ENCODE measurements at places on chromosomes 4 and X. TPM values are rescaled to one million over a fixed set of nuclear protein-coding genes. Genes with fewer than 3 reads are reported as not detected.

GRCh38 chr4:86032476-86033022, 327.3 kb downstream of the MAPK10 start:
- peak; percentile 41 for DNase-seq

DNA sequence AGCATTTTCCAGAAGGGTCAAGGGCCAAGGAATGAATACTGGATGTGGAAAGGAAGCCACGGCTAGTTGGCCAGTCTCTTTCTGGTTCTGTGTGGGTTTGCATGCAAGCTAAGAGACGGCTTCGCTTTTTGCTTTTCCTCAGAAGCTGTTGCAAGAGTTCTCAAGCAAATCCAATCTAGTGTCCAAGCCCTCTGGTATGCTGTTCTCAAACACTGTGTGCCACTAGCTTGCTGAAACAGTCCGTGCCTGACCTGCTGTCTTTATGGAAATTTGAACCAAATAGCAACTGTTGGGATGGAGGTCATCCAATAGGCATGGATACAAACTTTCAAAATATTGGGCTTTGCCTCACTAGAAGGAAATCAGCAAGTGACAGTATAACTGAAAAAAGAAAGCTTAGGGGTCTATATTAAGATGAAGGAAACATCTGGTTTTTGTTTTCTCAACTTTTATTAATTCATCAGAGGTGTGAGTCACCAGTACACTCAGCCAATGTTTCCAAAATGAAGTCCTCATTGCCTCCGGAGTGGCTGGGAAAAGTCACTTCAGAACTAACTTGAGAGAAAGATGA, 70.5 kb downstream of the SLC9A6 start:
- peak; percentile 75 for DNase-seq

DNA sequence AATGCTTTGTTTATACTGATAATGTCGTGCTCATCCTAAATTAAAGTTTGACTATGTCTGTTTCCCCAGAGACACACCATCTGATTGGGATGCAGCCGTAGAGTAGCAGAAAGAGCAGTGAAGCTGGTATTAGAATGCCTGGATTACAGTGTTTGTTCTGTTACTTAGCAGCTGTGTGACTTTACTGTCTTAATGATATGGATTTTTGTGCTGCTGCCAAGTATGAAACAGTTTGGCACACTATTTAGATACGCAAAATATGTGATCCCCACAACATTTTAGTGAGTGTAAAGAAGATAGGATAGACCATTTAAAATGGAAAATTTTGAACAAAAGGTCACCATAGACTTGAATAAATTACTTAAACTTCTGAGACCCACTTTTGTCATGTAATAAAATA, 1.2 kb upstream of the CHIC1 start:
- DNase-seq = no peak

GRCh38 chrX:44889824-44890223, 16.8 kb downstream of the KDM6A start:
- no peak for DNase-seq

DNA sequence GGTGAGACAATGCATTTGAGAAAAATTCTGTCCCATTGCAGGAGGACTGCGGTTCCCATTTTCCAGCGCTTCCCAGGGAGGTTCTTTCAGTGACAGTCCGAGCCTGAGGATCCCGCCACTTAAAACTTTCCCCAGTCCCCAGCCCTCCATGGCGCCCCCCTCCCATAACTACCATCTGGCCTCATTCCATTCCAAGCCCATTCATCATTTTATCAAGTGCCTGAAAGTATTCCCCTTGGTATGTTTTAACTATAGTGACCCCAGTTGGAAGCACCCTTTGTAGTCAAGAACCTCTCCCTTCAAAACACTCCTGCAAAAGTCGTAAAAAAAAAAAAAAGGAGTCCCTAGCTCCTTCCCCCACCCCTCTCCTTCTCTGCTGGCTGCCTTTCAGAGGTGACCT, 1.2 kb downstream of the RASL11B start:
- DNase-seq = no peak

GRCh38 chr4:165203541-165204461, 3.6 kb upstream of the KLHL2 start:
- DNase-seq = no peak

DNA sequence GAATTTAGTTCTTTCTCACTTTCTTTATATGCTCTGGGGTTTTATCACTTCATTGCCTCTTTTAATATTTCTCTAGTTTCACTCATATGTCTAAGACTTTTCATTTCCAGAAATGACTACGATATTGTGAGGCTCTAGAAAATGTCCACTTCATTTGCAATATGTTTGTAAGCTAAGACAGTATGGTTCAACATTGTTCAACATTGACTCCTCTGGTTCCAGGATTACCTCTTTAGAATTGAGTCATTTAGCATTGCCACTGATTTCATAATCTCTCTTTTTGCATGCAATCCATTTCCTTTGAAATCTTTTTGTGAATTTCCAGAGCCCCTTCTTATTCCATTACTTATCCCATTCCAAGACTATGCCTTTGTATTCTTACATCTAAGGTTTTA, 32.3 kb downstream of the BBS12 start:
- DNase-seq = no peak

GRCh38 chr4:3476341-3476747, 13.2 kb downstream of the DOK7 start:
- DNase-seq = no peak

GRCh38 chrX:10173331-10173900, 16.6 kb downstream of the CLCN4 start:
- DNase-seq = peak; percentile 77

- DNase-seq = peak; percentile 44
Measured at GRCh38 chrX:33840176-33840575, 291.9 kb downstream of the FAM47A start.

- no peak for DNase-seq
Measured at GRCh38 chrX:69317721-69318120, 152.5 kb upstream of the PJA1 start.

- DNase-seq = no peak
Measured at GRCh38 chr4:8666581-8666980, 74.0 kb downstream of the CPZ start.

DNA sequence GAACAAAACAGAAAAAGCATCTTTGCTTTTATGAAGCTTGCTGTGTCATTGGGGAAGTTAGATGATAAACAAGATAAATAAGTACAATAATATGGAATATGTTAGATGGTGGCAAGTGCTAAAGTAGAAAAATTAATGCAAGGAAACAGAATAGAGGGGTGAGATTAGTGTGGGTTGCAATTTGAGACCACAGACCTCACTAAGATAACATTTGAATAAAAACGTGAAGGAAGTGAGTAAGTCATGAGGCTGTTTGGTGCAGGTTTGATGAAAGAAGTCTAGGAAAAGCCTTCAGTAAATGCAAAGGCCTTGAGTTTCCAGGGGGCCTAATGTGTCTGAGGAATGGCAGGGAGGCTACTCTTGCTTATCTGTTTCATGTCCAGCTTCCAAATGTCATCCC, 102.5 kb downstream of the CFAP299 start:
- DNase-seq = no peak

DNA sequence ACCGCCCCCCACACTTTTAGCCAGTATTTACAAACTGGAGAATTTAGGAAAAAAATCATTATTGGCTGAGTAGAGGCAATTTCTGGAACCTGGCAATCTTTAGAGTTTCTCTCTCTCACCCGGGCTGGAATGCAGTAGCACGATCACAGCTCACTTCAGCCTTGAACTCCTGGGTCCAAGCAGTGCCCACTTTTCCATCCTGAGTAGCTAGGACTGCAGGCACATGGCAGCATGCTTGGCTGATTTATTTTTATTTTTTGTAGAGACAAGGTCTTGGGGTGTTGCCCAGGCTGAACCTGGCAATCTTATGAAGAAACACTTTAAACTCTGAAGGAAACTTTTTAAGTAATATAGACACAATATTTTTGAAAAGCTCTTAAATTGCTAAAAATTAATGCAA, 120.1 kb downstream of the AFF1 start:
- no peak for DNase-seq

DNA sequence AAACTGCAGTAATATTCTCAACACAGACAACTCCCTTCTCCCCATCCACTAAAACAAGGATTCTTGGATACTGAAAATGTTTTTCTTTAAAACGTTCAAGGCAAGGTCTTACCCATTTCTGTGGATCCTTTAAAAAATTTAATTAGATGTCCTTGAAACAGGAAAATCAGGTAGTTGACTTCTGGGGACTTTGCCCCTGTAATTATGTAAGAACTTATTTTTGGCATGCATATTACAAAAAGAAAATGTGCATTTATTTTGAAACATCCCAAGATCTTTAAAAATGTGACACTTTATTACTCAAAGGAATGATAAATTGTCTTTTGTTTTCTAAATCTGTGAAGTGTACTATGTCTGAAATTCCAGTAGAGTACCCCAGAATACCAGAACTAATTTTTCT, 25.8 kb downstream of the GUCY1B1 start:
- DNase-seq = no peak

GRCh38 chr4:28505064-28505463, 1644.4 kb downstream of the STIM2 start:
- DNase-seq = no peak

DNA sequence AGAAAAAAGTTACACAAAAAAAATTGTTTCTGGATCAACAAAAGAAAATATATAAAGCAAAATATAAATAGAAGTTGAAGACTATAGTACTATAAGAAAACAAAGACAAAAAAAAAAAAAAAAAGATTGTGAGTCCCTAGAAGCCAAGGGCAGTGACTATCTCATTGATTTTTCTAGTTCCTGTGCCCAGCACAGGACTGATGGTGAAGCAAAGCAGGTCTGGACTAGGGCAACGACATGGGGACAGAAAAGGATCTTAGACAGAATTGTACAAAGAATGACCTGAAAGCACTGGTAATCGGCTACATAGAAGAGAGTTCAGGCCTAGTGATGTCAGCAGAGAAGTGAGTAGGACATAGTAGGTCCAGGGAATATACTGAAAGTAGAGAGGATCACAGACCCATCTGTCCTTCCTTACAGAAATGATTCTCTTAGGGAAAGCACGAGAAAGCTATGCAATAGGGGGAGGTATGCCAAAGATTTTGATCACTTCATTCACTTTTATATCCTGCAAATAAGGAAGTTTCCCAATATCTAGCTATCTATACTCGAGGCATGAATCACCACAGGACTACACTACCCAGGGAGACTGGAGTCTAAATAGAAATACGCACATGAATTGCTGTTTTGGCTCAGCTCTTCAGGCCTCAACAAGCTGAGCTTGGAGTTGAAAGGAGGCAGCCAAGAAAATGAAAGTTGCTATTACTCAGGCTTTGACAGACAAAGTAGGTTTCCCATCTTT, 230.9 kb upstream of the GPC4 start:
- no peak for DNase-seq

DNA sequence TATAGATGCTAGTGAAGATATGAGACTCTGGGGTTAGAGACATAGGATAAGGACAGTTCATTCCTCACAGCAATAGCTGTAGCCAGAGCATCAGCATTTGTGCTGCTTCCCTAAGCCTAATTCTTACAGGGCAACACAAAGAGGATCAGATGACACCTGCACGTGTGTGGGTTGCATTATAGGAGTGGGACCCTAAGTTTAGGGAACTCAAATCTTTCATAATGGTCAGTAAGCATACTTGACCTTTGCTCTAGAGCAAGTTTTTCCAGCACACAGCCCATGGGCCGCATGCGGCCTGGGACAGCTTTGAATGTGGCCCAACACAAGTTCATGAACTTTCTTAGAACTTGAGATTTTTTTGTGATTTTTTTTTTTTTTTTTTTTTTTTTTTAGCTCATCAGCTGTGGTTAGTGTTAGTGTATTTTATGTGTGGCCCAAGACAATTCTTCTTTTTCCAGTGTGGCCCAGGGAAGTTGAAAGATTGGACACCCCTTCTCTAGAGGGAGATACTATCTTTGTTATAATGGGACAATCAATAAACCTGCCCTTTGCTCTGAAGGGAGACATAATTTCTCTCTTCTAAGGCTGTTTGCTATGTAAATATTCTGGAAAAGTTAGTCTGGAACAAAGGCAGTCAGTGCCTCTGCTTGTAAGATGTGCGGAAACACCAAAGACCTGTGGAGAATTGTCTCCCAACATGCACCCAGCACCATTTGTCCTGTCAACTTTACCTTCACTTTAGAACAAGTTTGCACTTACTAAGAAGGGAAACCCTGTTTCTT, 650.2 kb downstream of the ZNF674 start:
- DNase-seq = no peak

- DNase-seq = no peak
Measured at GRCh38 chr4:120725639-120726580, 196.6 kb downstream of the PRDM5 start.

DNA sequence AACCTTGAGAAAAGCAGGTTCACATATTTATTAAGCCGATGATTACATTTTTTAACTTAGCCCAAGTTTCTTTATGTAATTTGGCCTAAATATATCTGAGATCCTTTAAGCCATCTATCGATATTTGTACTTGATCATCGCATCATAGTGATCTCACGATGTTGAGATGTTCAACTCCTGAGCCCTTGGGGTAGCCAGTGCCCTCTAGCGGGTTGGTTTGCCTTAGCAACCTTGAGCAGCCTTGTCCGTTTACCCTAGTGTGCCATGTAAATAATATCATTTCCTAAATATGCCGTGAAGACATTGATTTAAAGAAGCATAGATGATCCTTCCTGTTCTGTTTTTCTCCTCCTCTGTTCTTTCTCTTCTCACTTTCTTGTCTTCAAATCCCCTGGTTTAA, 432.2 kb downstream of the RPA4 start:
- no peak for DNase-seq

GRCh38 chrX:49042581-49043219, 457 bp downstream of the TFE3 start:
- DNase-seq = no peak

- DNase-seq = peak; percentile 22
Measured at GRCh38 chr4:55947254-55947882, 1.4 kb upstream of the CEP135 start.

- DNase-seq = no peak
Measured at GRCh38 chrX:95903490-95903889, 781.2 kb upstream of the DIAPH2 start.

DNA sequence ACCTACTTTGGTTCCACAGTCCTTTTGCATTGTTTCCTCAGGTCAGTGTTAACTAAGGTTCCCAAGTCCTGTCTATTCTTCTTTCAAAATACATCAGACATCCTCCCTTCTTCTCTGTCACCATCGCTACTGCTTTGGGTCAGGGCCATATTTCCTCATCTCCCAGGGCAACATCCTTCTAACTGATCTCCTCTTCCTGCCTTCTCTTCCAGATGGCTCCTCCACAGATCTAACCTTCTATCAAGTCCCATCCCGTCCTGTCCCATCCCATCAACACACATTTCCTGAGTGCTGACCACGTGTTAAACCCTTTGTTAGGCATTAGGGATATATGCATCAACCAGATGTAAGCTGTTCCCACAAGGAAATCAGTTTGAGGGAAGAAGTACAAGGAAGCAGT, 25.9 kb downstream of the PLAC1 start:
- DNase-seq = no peak

GRCh38 chr4:42480717-42481116, 83.4 kb downstream of the SHISA3 start:
- DNase-seq = no peak

- DNase-seq = no peak
Measured at GRCh38 chr4:75497133-75497532, 17.1 kb downstream of the RCHY1 start.

Gene L1CAM
- polyA plus RNA-seq = 2.0 TPM

Gene ETDA
- polyA plus RNA-seq = 0.41 TPM

Gene GAGE12F
- polyA plus RNA-seq = not detected

Gene FAM9B
- 0.25 TPM for polyA plus RNA-seq

Gene IGSF1
- polyA plus RNA-seq = 78.4 TPM

Gene TMEM35A
- polyA plus RNA-seq = 2.5 TPM

Gene AMBN
- not detected for polyA plus RNA-seq

Data from muscle of arm (tissue), 14 donors.